ENCODE measurements at places on chromosomes 2 and 18.

- no peak for DNase-seq
Measured at GRCh38 chr2:4930704-4931103, 761.5 kb upstream of the SOX11 start.

DNA sequence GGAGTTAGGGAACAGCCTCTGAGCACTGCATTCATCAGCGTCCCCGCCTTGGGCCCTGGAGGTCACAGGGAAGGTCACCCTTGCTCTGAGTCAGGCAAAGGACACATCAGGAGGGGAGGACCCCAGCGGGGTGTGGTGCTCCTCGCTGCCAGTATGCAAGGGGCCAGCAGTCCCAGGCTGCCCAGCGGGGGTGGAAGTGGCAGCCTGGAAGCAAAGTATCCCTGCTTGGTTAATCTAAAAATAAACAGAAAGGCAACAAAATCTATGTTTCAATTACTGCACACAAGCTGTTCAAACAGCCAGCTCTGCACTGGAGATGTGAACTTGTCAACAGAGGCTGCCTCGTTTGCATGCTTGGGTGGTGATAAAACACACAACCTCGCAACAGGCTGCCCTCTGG lies 164.1 kb downstream of the KLHL29 start:
- DNase-seq, result peak; percentile 21

- DNase-seq, result no peak
Measured at GRCh38 chr2:223052548-223053483, 826 bp downstream of the KCNE4 start.

DNA sequence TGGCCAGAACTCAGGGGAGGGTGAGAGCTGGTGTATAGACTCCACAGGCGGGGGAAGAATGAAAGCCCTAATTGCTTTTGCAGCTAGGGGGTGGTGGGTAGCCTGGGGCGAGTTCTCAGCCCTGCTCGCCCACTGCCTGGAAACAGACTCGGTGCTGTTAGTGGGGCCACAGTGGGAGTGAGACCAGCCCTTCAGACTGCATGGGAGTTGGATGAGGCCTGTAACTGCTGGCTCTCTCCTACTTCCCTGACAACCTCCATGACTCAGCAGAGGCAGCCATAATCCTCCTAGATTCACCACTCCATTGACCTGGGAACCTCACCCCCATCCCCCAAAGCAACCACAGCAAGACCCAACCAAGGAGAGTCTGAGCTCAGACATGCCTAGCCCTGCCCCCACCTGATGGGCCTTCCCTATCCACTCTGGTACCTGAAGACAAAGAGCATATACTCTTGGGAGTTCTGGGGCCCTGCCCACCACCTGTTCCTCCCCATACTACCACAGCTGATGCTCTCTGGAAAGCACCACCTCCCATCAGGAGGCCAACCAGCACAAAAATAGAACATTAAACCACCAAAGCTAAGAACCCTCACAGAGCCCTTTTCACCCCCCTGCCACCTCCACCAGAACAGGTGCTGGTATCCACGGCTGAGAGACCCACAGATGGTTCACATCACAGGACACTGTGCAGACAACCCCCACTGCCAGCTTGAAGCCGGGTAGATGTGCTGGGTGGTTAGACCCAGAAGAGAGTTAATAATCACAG lies 226.3 kb downstream of the EIPR1 start:
- DNase-seq, result no peak

GRCh38 chr18:9731380-9731779 lies 23.3 kb downstream of the RAB31 start:
- DNase-seq, result no peak
